ENCODE measurements at places on chromosomes 6 and 20.

GRCh38 chr6:19465256-19465655 lies 371.9 kb upstream of the ID4 start:
- DNase-seq: no peak

DNA sequence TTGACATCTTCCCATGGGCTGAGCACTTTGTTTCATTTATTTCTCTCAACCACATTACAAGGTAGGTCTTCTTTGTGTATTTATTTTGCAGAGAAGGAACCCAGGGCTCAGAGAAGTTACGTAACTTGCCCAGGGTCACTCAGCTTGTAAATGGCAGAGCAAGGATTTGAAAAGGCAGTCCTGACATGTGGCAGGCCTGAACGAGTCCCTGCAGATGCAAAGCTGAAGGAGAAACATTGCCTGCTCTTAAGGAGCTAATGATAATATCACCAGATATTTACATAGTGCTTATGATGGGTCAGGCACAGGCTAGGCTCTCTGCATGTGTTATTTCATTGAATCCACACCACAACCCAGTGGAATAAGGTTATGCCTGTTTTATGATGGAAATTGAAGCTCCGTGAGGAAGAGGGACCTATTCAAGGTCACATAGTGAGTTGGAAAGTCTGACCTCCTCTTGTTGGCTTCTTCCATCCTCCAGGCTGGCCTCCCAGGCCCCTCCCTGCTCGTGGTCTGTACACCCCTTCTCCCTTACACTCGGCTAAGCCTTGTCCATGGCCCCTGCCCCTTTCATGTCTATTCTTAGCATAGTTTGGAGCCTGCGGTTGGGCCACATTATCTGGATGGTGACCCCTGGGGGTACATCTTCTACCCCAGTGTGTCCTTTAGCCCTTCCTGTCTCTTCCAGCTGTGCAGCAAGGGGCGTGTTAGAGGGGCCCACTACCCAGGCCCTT lies 12.5 kb downstream of the MYH7B start:
- no peak for DNase-seq

DNA sequence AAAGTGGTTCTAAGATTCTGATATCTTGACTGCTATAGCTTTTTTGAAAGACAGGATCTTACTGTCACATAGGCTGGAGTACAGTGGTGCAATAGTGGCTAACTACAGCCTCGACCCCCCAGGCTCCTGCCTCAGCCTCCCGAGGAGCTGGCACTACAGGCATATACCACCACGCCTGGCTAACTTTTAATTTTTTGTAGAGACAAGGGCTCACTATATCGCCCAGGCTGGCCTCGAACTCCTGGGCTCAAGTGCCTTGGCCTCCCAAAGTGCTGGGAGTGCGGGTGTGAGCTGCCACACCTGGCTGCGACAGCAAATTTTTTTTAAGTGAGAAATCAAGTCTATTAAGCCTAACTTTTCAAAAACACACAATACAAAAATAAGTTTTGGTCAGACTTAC lies 106.6 kb downstream of the NOL4L start:
- no peak for DNase-seq

GRCh38 chr6:117451671-117452070 lies 25.9 kb upstream of the ROS1 start:
- DNase-seq: no peak

GRCh38 chr20:20649945-20650344 lies 62.5 kb downstream of the RALGAPA2 start:
- DNase-seq: no peak

- no peak for DNase-seq
Observed at GRCh38 chr6:117559299-117559698, 43.0 kb downstream of the GOPC start.

All from HuH-7 (cell line).